ENCODE measurements at places on chromosomes 16 and 17.
A peak's percentile ranks its signal among the peaks of the same experiment; 100 is the strongest.

- peak; percentile 72 for DNase-seq
These were observed 15.1 kb upstream of the RNPS1 start for GRCh38 chr16:2282866-2283555.

- DNase-seq: no peak
These were observed at the start of gene SLC5A2 for GRCh38 chr16:31483081-31483480. TSS of gene SLC5A2 (plus strand) at chr16:31483123. CDS start at chr16:31483137, 14 bp downstream.

GRCh38 chr17:33657181-33657580 is 364.1 kb upstream of the ASIC2 start:
- DNase-seq: no peak

DNA sequence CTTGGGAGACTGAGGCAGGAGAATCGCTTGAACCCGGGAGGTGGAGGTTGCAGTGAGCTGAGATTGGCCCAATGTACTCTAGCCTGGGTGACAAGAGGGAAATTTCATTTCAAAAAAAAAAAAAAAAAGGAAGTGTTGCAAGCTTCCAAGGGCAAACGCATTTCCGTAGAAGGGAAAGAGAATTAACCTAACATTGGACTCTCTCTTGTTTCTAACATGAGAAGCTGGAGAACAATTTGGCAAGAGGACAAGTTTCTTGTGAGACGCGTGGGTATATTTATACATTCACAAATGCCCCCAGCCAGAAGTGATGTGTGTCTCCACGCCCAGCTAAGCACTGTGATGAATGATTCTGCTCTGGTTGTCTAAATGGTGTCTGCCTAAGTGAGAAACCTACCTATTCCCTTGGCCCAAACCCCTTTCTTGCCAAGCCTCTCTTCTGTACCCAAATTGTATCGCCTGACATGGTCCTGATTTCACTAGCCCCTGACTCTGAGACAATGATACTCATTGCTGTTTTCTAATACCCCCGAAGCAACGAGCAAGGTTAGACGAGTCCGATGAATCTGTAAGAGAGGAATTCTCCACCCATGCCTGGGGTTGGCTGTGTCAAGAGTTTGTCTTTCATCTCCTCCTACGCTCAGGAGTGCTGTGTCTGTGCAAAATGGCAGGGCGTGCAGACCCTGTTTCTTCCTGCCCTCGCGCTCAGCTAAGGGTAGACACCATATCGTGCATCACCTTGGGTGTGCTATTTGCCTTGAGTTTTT is 14.2 kb upstream of the ST6GALNAC2 start:
- DNase-seq: no peak

DNA sequence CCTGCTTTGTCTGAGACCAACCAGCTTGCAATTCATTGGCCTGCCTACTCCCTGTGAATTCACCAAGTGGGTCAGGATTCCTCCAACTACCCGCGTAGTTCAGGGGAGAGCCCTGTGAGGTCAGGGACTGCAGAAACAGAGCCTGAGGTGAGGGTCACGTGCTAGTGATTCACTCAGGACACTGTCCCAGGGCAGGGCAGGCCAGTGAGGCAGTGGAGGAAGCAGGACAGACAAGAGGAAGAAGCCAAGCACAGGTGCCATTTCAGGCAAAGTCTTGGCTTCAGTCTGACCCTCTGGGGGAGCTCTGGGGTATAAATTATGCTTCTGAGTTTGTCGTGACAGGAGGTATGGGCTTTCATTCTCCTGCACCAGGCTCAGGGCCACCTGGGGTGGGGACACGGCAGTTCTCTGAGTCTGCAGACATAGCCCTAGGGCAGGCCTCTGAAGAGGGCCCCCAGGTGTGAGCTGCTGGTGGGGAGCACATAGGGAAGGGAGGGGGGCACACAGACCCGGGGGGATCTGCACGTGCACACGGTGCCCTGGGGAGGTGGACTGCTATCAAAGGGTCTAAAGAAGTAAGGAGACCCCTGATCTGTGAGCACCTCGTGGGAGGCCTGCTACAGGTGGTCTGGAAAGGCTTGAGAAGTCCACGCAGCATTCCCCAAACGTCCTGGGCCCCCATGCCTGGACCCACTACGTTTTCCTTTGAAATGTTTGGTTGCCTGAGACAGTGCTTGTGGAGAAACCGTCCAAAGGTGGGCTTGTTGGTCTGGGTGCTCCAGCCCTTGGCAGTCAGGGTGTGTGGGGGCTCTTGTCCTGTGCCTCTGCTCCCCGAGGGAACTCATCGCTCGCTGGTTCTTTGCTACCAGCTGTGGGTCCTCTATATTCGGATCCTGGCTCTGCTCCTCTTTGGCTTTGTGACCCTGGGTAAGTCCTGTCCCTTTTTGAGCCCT is 46.4 kb downstream of the NKD1 start:
- no peak for DNase-seq

- DNase-seq: no peak
These were observed 1.5 kb downstream of the ZNF319 start for GRCh38 chr16:57998992-57999365.

- peak; percentile 72 for DNase-seq
These were observed 747 bp upstream of the LHX1 start for GRCh38 chr17:36936455-36937000.

DNA sequence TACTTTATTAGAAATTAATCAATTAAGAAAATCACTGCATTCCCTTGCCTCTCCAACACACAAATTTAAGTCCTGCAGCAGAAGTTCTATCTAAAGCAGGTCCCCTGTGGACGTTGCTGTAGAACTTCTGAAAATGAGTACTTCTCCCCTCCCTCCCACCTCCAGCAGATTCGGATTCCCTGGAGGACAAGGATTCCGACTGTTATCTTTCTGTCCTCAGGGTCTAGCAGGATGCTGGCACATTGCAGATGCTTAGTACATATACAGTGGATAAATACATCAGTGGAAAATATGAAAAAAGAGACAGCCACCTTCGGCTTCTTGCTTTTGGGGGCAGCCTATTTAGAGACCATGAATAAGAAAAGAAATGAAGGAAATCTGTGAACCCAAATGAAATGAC is 32.1 kb downstream of the NTN1 start:
- DNase-seq: no peak

DNA sequence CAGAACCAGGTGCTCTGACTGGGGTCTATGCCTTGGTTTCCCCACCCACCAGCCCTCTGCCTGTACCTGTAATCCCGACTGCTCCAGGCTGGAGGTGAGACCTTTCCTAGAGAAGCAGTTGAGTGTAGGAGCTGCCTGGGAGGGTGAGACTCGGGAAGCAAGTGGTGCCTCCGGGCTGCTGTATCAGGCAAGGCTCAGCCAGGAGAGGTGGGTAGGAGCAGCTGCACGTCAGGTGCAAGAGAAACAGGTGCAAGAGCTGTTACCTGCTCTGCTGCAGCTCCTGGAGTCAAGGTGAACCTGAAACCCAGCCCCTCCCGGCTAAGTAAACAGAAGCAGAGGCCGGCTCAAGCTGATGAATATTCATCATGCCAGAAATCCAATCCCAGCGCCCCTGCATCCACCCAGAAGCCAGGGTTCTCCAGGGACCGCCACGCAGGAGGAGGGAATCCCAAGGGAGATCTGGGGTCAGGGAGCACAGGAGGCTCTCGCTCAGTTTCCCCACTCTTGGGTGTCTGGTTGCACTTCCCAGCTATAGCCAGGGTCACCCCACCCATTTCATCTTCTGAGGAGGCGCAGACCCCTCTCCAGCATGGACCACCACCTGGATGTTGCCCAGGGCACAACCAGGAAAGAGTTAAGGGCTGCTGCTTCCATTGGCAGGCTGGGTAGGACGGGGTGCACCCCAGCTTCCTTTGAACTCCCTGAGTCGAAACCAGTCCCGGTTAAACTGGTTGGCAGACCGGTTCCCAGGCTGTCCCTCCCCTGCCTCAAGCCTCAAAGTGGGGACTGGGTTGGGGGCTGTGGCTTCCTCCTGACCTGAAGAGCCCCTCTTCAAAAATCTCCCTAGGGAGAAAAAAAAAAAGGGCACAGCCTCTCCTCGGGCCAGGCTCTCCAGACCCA is at the start of gene PRR15L:
TSS of gene PRR15L (minus strand) at position 293 of the 900 bp plus-strand sequence. CDS start 4,649 bp downstream, outside the sequence.
- DNase-seq: no peak

DNA sequence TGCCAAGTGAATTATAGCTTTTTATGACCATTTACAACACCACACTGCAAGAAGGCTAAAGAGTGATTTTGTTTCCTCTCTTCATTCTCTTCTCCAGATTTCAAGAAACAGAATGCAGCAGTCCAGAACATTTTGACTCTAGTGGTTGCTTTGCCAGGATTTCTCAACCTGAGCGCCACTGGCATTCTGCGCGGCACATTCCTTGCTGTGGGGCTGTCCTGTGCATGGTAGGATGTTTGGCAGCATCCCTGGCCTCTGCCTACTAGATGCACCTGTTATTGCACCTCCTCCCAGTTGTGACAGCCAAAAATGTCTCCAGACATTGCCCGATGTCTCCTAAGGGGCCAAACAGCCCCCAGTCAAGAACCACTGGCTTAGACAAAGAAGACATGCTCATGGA is 25.7 kb upstream of the SLC39A11 start:
- no peak for DNase-seq

GRCh38 chr17:70171159-70171558 is 1.8 kb downstream of the KCNJ2 start:
- peak; percentile 82 for DNase-seq

DNA sequence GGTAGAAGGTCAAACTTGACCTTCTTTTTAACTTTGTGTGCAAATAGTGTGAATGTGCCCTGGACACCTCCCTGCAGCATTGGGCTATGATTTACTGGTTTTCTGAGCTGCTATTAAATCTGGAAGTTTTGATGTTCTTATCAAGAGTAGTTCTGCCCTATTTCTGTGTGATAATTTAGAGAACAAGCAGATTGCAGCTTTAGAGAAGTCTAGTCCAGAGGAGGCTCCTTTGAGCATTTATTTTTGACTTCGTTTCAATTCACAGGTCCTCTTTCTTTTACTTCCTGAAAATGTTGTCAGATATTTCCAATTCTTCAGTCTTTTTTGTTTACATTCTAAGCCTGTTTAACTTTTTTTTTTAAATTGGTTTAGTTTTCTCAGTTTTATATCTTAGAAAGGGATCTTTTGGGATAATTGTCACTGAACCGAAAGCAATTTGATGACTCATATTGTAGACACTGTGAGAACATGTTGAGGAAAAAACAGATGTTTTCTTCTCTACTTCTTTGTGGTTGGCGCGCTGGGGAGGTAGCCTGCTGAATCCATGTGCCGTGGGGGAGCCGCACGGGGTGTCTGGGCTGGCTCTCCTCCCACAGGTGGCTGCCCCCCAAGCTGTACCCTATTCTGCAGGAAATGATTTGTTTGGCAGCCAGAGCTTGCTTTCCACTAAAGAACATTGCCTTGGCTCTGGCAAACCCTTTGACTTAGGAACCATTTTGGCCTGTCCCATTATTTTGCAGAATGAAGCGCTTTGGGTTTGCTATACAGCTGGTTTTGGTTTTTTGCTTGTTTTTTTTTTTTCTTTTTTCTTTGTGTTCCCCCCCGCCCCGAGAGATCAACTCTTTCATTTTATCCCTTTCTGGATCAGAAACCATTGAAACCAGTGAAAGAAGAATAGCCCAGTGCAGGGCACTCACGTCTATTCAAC is 53.4 kb downstream of the MFSD11 start:
- no peak for DNase-seq

DNA sequence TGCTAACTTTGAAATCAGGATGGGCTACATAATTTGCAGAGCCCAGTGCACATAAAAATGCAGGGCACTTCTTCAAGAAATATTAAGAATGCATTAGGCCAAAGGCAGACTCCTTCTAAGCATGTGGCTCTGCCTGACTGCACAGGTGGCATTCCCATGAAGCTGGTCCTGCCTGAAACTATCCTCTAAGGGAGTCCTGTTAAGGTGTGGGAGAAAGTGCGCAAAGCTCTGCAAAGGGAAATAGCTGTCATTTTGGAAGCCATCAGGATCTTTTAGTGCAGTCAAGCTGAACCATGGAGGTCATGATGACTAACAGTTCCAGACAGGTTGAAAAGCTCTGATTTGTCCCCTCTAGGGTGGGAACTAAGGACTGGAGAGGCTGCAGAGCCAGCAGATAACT is 41.9 kb upstream of the CRHR1 start:
- no peak for DNase-seq

DNA sequence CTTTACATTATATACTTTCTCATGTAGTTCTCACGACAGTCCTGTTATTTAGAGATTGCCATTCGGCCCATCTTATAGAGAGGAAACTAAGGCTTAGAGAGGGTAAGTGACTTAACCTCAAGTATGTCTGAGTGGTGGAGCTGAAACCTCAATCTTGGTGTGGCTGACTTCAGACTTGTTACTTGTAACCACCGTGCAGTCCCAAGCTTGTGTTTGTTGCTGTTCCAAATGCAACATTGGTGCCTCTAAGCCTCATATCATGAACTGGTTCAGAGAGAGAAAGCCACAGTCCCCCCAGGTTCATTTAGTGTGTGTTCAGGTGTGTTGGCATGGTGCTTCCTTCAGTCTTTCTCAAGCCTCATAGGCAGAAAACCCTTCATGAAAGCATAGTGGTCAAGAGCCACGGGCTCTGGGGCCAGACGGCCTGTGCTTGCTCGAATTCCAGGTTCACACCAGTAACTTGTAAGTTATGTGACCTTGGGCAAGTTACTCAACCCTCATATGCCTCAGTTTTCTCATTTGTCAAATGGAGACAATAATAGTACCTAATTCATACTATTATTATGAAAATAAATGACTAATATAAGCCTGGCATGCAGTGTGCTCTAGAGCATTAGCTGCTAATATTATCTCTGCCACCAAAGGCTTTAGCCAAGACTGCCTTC is 39.9 kb downstream of the CDH1 start:
- no peak for DNase-seq

DNA sequence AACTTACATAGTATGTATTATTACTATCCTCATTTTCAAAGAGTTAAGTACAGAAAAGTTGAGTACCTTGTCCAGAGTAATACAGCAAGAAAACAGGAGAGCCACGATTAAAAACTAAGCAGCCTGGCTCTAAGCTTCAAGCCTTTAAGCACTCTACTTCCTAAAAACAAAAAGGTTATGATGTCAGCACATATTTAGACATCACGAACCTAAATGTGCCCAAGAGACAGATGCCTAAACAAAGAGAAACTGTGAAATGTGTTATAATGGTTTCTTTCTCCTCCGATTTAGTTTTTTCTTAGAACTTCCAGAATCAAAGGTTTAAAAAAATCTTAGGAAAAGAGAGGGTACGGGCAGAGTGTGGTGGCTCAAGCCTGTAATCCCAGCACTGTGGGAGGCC is 151.0 kb downstream of the VPS53 start:
- DNase-seq: no peak

GRCh38 chr17:35460354-35460851 is 11.8 kb upstream of the SLFN13 start:
- DNase-seq: peak; percentile 50

DNA sequence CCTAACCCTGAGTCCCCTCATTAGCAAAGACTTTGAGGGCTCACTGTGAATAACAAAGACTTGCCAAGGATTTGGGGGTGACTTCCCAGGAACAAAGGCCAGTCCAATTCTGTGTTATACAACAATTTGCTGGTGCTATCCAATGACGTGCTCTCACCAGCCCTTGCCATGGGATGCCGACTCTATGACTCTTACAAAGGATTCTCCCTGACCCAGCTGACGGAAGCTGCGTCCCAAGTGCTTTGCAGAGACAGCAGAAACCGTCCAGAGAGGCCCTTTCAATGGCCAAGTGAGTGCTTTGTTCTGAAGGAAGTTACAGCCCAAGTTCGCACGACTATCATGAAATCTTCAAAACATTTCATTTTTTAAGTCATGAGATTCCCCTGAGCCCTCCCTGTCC is 345.3 kb upstream of the TNRC6C start:
- no peak for DNase-seq

GRCh38 chr16:73068541-73069401 is 20.8 kb upstream of the ZFHX3 start:
- DNase-seq: no peak

GRCh38 chr17:12667299-12667958 is 1.7 kb downstream of the MYOCD start:
- DNase-seq: peak; percentile 74

GRCh38 chr17:11467639-11468038 is 130.6 kb upstream of the DNAH9 start:
- DNase-seq: no peak

GRCh38 chr16:86536621-86537020 is 18.4 kb downstream of the MTHFSD start:
- no peak for DNase-seq

All from NCI-H82 (cell line).